ENCODE measurements at places on chromosomes 12 and 14.

GRCh38 chr12:127539226-127539858, 727.6 kb upstream of the TMEM132C start:
- no peaks in the 10 kb centered on the region for H3K27me3 ChIP-seq
- no peaks in the 10 kb centered on the region for H3K4me1 ChIP-seq
- H3K36me3 ChIP-seq = no peaks in the 10 kb centered on the region
- no peak overlapping the region for H3K27ac ChIP-seq
- no peak for DNase-seq
- no peak overlapping the region for H3K4me3 ChIP-seq

DNA sequence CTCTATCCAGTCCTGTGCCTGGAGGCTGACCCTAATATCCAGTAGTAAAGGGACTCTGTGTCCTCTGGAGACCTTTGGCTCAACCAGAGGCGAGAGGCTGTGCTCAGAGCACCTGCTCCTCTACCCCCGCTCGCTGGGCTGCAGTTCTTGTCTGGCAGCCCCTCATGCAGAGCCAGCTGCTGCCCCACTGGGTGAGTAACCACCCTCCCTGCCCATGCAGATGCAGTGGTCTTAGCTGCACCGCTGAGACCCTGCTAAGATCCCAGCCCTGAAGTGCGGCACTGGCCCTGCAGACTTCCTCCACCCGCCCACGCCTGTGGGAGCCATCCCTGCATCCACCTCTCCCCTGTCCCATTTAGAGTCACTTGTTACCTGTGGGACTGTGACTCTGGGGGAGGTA, 347.5 kb upstream of the SFSWAP start:
- H3K27ac ChIP-seq = no peak overlapping the region
- H3K36me3 ChIP-seq = no peaks in the 10 kb centered on the region
- H3K4me3 ChIP-seq = no peak overlapping the region

GRCh38 chr12:69329669-69330428, 18.3 kb upstream of the LYZ start:
- peak overlapping the region; percentile 94 for H3K27ac ChIP-seq
- peak; percentile 35 for DNase-seq
- peak overlapping the region; percentile 83 for H3K4me3 ChIP-seq
- peaks cover 50% of the 10 kb centered on the region for H3K4me1 ChIP-seq
- H3K27me3 ChIP-seq = no peaks in the 10 kb centered on the region
- H3K36me3 ChIP-seq = no peaks in the 10 kb centered on the region

DNA sequence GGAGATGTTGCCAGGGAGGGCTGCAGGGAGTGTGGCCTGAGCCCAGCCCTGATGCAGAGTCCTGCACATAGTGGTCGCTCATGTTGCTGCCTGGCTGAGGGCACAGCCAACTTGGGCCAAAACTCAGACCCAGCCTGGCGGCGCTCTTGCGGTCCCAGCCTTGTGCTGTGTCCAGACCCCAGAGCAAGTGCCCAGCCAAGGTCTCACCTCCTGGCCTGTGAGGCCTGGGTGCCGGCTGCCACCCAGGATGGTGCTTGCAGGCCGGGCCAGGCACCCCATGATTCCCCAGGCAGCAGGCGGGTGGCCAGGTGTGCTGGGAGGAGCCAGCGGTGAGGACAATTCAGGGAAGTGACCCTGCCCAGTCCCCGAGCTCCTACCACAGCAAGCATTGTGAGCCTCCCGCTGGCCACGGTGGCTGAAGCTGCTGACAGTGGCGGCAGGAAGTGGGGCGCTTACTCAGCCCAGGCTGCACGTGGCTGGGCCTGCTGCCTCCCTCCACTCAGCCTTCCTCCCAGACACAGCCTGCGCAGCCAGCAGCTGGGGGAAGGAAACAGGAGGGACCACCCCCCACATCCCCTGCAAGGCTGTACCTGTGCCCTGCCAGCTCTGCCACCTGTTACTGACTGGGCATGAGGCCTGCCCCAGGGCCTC, 17.7 kb upstream of the PGF start:
- no peaks in the 10 kb centered on the region for H3K27me3 ChIP-seq
- H3K27ac ChIP-seq = no peak overlapping the region
- H3K36me3 ChIP-seq = no peaks in the 10 kb centered on the region
- peaks cover 1% of the 10 kb centered on the region for H3K4me1 ChIP-seq
- DNase-seq = peak; percentile 63
- H3K4me3 ChIP-seq = no peak overlapping the region
